NCI-H526 treated with DMSO at 0.1 percent for 48 hours (cell line): ENCODE measurements at places on chromosomes 2 and 18.

GRCh38 chr2:199466692-199467065, 8.9 kb upstream of the SATB2 start:
- no peak for DNase-seq

DNA sequence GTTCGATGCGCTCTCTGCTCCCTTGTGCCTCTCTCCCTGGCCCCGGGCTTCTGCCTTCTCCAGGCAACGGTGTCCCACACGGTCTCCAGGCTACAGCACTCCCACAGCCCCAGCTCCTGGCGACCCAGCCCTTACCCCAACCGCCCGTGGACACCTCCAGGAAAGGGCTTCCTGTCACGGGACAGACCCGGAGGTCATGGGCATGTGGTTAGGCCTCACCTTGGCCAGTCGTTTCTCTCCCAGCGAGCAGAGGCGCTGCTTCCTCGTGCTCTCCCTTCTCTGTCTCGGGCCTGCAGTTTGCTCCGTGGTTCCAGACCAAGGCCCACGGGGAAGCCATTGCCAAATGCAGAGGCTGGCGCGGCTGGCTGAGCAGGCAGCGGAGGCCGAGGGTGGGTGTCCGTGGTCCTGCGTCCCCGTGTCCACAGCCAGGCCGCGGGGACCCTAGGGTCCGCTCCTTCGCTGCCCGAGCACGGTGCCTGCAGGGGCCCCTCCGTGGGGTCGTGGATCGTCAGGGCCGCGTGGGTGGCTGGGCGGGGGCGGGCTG, 61.0 kb upstream of the IL1RL1 start:
- DNase-seq: no peak

GRCh38 chr18:39596891-39597290, 2031.3 kb upstream of the CELF4 start:
- DNase-seq: peak; percentile 60

DNA sequence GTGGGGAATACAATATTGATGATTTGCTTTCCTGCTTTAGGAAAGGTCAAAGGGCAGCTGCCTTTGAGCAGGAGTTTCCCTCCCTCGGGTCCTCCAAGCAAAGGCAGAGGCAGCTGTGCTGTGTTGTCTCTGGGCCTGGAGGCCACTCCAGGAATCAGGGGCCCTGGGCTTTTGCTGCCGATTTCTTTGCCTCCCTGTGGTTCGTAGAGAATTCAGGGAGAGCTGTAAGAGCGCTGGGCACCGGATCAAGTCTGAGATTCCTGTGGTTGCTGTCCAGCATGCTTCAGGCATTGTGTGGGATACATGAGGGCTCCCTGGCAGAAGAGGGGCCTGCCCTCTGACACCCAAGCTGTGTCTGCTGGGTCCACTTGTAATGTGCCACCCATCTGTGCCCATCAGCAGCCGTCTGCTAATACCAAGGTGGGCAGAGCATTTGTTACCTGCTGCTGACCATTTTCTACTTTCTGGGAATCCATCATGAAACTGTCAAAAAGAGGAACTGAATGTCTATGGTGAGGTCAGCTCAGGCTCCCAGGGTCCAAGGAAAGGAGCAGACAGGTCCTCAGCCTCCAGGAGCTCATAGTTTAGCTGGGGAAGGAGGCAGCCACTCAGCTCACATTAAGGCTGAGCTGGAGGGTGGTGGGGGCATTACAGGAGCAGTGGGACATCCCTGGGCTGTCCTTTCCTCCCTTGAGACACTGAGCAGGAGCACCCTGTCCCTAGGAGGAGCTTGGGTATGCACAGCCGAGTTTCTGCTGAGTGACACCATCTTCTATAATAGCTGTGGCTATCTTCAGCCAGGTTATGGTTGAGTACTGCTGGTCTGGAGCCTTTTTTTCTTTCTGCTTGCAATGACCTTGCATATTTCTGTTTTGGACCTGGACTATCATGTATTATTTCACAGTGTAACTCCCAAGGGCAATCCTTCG, 68.5 kb downstream of the CTIF start:
- DNase-seq: no peak

DNA sequence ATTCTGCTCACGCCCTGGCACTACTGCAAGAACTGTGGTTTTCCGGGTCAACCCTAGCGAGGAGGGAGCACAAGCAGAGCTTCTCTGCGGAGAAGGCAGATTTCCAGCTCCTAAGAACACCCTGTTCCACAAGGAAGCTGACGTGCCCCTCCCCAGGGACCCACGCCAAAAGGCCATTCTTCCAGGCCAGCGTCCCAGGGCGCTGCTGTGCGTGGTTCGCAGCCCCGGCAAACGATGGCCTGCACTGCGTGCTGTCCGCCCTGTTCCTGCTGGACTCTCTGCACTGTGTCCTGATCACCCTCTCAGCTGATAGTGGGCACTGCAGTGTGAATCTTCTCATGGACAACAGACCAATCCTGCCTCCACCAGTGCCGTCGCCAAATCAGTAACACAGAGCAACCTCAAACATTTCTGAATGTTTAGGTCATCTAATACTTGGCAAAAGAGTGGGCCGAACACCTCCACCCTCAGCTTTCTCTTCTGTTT, 49.1 kb downstream of the ADI1 start:
- no peak for DNase-seq
